GM23248 (cell line): ENCODE measurements at places on chromosomes 2 and 18.

DNA sequence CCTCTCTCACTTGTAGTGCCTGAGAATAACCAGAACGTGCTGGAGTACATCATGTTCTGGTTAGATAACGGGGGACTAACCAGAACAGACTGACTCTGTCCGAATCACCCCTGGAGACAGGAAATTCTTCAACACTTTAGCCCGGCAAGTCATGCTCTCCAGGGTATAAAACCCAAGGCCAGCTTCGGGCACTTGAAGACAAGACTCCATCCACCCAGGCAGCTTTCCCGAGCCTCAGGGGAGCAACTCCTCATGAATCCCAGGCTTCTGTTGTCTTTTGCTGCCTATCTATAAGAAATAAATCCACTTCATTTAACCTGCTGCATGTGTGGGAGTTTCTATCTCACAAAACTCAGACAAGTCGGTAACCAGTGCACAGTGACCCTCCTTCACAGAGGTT is 99.6 kb downstream of the KCNF1 start:
- DNase-seq = no peak

DNA sequence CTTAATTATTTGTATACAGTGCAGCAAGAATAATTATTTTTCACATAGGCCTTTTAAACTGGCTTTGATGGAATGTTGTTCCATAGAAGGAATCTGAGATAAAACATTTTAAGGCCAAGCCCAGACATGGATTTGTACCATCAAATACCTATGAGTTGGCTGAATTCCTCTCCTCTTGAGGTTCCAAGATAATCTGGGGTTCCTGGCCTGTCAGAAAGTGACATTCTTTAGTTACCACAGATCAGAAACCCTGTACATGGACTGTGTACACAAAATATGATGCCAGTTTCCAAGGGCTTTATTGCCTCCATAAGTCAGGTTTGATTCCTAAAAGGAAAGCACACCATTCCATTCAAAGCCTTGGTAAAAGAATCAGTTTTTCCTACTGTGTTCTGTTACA is 1256.7 kb upstream of the NRXN1 start:
- no peak for DNase-seq

- no peak for DNase-seq
Observed at GRCh38 chr2:212953170-212953920, 198.1 kb downstream of the IKZF2 start.

DNA sequence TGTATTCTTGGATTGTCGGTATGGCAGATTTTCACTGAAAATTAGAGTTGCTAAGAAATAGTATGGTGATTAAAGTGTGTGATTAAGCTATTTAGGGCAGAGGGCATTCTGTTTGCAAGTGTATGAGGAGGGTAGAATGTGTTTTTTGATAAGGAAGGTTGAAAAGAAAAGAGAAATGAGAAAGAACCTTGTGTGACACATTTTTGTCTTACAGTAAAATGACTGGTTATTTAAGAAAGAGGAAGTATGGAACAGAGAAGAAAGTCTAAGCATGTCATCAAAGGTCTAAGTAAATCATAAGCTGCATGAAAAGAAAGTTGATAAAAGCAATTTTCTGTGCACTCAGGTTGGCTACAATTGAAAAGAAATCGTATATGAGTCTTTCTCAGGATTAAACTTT is 5.2 kb upstream of the RSAD2 start:
- DNase-seq = no peak

GRCh38 chr2:150955231-150955630 is 306.4 kb downstream of the RBM43 start:
- no peak for DNase-seq

DNA sequence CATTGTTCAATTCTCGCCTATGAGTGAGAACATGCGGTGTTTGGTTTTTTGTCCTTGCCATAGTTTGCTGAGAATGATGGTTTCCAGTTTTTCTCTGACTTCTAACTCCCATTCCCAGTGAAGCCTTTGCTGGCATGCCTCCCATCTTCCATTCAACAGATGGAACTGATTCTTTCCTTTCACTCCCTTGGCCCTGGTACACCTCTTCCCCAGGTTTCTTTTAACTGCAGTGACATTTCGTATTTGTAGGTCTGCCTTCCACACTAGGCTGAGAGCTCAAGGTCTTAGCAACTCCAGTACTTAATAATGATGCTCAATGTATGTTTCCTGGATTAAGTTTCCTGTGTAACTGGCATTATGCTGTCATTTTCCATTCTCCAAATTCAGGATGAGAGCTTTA is 48.5 kb downstream of the GAREM1 start:
- no peak for DNase-seq

GRCh38 chr2:96528700-96529375 is 7.7 kb upstream of the ARID5A start:
- no peak for DNase-seq

- no peak for DNase-seq
Observed at GRCh38 chr2:36394804-36395203, 39.2 kb downstream of the CRIM1 start.

GRCh38 chr2:160388464-160389263 is 104.9 kb downstream of the RBMS1 start:
- DNase-seq = peak; percentile 62

DNA sequence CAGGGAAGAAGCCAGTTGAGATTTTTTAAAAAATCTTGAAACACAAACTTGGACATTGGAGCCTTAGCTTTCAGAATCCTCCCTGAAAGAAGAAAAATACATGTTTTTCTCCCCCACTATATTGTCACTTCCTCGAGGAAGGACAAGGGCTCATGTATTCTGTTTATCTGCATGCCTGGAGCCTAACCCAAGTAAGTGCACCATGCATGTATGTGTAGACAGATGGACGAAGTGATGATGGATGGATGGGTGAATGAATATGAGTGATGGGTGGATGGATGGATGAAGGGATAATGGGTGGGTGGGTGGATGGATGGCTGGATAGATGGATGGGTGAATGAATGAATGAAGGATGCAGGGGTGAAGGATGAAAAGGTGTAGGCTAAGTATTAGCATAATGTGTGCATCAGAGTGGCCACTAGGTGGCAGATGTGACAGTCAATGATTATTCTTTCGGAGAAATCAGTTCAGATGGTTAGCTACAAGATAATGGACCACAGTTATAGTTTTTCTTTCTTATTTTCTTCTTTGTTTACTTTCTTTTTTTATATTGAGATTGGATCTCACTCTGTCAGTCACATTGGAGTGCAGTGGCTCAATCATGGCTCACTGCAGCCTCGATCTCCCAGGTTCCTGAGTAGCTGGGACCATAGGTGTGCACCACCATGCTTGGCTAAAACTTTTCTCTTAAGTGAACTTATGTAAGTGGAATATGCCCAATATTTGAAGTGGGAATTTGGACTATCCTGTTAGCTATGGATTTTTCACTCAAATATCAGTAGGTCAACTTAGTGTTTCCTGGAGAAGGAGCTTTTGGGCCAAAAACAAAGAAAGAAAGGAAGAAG is 18.5 kb upstream of the CCDC93 start:
- peak; percentile 69 for DNase-seq

GRCh38 chr2:70442301-70443077 is 111.1 kb downstream of the TGFA start:
- peak; percentile 53 for DNase-seq

GRCh38 chr2:151776367-151776766 is 42.1 kb upstream of the NEB start:
- DNase-seq = no peak
